Renal cortex interstitium (tissue), 15 donors: ENCODE measurements at places on chromosomes 4 and X. TPM values are rescaled to one million over a fixed set of nuclear protein-coding genes. Genes with fewer than 3 reads are reported as not detected.

AASDH gene
- polyA plus RNA-seq: 26.7 TPM

DNA sequence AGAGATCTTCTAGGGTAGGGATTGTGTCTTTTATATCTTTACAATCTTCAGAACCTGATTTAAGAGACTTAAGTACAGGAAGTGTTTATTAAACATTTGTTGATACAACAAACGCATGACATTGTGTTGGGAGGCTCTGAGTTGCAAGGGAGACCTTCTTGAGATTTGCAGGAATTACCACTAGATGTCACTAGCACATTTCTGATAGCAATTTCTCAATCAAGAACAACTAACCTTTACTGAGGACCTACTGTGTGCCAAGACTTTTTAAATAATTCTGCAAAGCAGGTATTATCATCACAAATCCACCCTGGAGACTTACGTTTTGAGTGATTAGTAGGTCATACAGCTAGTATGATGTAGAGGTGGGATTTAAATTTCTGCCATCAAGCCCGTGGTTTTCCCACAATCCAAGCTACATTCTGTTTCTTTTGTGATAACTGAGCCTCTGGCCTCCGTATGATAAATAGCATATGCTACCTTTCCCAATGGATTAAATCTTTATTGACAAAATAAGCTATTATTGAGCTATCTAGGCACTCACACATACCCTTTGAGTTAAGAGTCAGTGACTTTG, 986.0 kb downstream of the CCSER1 start:
- no peak for DNase-seq

TRIM61 gene
- polyA plus RNA-seq: 2.8 TPM

DNA sequence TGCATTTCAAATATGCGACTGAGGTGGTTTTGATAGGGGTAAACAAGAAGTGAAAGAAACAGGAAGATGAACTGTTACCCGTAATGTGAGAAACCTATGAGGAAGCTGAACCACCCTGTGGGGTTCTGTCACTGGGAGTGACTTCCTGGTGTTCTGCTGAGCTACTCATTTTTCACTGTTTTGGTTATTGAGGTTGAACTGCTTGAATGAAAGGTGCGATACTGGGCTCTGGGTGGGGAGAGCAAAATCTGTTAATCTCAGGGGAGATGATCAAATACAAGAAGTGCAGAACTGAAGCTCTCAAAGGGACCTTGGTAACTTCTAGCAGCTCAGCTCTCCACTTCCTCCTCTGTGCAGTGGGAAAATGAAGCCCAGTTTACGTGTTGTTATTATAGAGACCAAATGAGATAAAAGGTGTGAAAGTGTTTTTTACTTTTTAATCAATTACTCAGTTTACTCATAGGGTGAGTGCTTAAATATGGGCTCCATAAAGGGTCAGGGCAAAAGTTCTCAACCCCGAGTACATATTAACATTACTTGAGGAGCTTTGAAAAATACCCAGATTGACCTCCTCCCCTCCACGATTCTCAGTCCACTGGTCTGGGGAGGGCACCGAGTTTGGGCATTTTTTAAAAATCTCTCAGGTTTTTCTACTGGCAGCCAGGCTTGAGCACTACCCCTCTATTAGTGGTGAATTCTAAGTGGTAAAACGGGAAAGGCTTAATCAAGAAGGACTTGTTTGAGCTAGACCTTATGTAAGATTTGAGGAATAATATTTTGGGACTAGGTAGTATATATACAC, 66.7 kb downstream of the COQ2 start:
- no peak for DNase-seq

IL1RAPL1 gene
- polyA plus RNA-seq: 2.4 TPM

- DNase-seq: no peak
Observed at GRCh38 chrX:103774070-103774642, 2.5 kb upstream of the PLP1 start.

PSAPL1 gene
- not detected for polyA plus RNA-seq

CWH43 gene
- 5.4 TPM for polyA plus RNA-seq
